AG08395 (cell line): ENCODE measurements at places on chromosomes 11 and 22.
A peak's percentile ranks its signal among the peaks of the same experiment; 100 is the strongest.

GRCh38 chr11:16946477-16947282, 67.5 kb downstream of the PLEKHA7 start:
- no peak for DNase-seq

DNA sequence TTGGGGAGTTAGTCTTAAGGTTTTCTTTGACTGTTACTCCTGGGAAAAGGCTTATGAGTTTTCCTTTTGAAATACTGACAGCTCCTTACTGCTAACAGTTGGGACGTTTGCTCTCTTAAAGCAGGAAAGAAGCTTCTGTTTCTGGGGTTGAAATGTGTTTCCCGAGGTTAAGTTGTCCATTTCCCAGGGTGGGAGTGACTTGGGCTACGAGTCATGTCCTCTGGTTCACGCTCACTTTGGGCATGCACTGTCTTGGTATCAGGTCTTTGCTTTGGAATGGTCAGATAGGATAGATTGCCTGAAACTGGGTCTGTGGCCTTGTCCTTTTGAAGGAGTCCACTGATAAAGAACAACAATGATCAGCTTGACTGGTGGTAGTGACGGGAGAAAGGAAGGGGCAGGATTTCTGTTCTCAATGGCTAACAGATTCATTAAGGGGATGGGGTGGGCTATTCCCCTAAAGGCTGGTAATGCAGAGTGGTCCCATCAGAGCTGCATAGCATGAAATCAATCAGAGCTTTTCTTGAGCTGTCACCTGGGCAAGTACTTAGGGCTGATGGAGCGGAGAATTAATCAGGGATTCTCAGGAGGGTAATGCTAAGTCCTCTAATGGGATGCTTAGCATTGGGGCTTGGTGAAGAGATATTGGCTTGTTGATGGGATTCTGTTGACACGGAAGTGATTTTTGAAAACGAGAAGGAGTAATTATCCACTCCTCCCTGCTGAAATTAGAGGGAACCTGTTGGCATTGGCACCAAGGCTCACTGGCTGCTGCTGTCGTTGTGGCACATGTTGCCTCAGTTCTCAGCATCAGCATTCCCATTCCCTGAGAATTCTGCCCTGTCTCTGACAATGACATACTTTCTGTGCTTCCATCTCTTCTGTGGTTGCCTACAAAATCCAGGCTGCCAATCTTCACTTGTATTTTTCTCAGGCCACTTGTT, 81.6 kb downstream of the TEAD1 start:
- no peak for DNase-seq

GRCh38 chr11:68302256-68302655, 10.1 kb upstream of the LRP5 start:
- DNase-seq = no peak

GRCh38 chr11:115920092-115920461, 415.9 kb upstream of the CADM1 start:
- DNase-seq = no peak

- peak; percentile 49 for DNase-seq
These were observed 14.9 kb downstream of the SLC25A18 start for GRCh38 chr22:17578136-17578754.

- DNase-seq = peak; percentile 50
These were observed 879 bp downstream of the TMEM121B start for GRCh38 chr22:17120281-17120680.

GRCh38 chr11:8934742-8935488, 2.2 kb upstream of the C11orf16 start:
- peak; percentile 79 for DNase-seq

GRCh38 chr11:64125676-64126075, 40.2 kb downstream of the MACROD1 start:
- no peak for DNase-seq

- DNase-seq = no peak
These were observed 20.2 kb upstream of the FEZ1 start for GRCh38 chr11:125516245-125516644.

DNA sequence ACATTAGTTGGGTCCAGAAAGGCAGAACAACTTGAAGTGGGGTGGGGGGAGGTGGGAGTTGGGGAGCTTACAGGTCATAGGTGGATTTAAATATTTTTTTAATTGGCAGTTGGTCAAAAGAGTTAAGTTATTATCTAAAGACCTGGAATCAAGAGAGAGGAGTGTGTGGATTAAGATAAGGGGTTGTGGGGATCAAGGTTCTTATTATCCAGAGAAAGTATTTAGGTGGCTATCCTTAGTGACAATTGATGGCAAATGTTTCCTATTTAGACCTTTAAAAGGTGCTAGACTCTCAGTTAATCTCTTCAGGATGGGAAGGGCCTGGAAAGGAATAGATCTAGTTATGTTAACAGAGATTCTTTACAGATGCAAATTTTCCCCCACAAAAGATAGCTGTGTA, 120.7 kb upstream of the OR9Q1 start:
- no peak for DNase-seq

GRCh38 chr11:67282155-67282875, 6.8 kb upstream of the ANKRD13D start:
- DNase-seq = no peak

- DNase-seq = no peak
These were observed 138.7 kb downstream of the TRIM29 start for GRCh38 chr11:119999220-119999619.

- DNase-seq = no peak
These were observed 10.5 kb downstream of the UCP2 start for GRCh38 chr11:73972187-73972586.

- no peak for DNase-seq
These were observed 363.7 kb downstream of the NXPE2 start for GRCh38 chr11:115042002-115042401.

DNA sequence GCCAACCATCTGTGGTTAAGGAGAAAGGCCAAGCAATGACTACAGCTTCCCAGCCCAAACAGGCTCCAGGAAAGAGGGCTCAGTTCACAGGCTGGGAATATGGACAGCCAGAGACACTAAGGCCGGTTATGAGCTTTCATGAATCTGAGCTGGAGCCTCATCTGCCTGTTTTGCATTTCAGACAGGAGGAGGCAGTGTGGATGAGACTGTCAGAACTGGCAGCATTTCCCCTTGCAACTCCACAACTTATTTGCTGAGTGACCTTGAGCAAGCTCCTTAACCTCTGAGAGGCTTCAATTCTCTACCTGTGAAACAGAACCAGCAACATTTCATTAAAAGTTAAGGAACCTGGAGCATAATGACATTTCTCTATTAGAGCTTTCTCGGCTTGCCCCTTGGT, 264.0 kb downstream of the ETS1 start:
- peak; percentile 53 for DNase-seq

DNA sequence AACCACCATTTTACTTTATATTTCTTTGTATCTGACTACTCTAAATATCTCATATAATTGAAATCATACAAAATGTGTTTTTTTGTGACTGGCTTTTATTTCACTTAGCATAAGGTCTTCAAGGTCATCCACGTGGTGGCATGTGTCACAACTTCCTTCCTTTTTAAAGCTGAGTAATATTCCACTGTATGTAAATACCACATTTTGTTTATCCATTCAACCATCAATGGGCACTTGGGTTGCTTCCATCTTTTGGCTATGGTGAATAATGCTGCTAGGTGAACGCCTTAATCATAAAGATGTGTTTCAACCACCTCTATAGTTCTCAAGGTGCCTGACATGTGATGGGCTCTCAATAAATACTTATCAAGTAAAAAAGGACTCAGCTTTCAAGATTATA, 15.5 kb downstream of the RAB30 start:
- no peak for DNase-seq

GRCh38 chr11:10305964-10306918, 1.4 kb downstream of the ADM start:
- no peak for DNase-seq

DNA sequence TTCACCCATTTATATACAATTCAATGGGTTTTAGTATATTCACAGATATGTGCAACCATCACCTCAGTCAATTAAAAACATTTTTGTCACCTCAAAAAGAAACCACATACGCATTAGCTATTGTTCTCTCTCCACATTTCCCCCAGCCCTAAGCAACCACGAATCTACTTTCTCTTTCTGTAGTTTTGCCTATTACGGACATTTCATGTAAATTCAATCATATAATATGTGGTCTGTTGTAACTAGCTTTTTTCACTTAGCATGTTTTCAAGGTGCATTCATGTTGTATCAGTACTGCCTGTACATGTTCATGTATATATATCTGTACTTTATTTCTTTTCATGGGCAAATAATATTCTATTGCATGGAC, 104.7 kb upstream of the RRM1 start:
- no peak for DNase-seq

DNA sequence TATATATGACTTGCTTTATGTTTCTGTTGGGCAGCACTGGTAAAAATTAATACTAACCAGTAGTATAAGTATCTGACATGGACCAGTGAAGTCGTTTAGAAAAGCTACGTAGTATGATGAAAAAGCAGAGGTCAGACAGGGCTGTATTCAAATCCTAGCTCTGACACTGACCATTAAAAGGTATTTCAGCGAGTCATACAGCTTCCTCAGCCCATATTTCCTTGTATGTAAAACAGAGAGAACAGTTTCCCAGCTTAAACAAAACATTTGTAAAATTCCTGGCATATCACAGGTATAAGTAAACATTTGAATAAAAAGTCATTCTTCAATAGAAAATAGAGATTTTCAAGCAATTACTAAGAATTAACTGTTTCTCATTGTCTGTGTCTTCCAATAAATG, 4.2 kb downstream of the NOX4 start:
- no peak for DNase-seq

- DNase-seq = no peak
These were observed 4.0 kb downstream of the NLRX1 start for GRCh38 chr11:119172513-119172912.

- no peak for DNase-seq
These were observed 30.4 kb downstream of the KIF18A start for GRCh38 chr11:28077521-28077920.

GRCh38 chr11:113446938-113447337, 28.3 kb downstream of the DRD2 start:
- no peak for DNase-seq

DNA sequence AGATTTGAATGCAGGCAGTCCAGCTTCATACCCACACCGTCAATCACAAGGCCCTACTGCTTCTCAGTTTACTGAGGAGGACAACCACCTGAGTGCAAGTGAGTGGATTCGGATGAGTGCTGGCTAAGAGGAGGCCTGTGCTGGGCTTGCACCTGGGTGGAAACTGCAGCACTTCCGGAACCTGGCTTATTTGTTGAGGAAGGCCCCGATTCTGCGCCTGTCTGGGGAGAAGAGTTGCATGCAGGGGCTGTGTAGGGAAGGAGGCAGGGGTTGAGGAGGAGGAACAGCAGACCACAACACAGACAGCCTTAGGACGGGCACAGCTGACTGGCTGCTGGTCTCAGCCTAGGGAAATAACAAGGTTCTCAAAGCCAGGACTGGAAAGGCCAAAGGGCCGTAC, 20.8 kb downstream of the ABTB2 start:
- DNase-seq = no peak
